OCI-LY7 (cell line): ENCODE measurements at places on chromosomes 5 and 9. TPM values are rescaled to one million over a fixed set of nuclear protein-coding genes. Genes with fewer than 3 reads are reported as not detected.

- DNase-seq: no peak
Observed at GRCh38 chr9:134442486-134443173, 116.4 kb downstream of the RXRA start.

DNA sequence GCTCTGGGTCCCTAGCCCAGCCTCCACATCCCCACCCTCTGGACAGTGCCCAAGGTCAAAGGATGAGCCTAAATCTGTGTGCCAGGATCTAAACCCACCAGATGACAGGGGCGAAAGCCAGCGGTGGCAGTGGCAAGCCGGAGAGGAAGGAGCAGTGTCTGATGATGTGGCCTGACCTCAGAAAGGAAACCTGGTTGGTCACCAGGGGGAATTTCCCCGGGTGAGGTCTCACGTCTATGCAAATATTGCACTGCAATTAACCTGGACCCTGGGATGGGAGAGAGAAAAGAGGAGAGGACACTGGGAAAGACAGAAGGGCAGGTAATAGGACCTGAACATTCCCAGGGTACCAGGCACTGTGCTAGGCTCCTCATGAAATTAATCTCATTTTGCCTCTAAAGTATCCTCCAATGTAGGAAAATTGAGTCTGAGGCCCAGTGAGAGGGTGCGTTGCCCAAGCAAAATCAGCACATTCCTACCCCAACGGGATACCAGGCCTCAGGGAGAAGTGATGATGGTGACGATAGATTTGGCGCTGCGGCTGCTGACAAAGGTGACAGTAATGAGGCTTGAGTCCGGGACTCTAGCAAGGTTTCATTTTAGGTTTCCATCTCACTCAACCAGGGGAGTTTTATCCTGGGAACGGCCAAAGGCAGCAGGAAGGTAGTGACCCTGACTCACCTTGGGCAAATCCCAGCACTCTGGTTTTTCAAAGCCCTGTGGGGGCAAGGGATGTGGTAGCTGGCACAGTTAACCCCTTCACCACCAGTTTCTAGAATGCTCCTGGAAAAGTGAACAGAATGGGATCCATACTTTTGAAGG is 13.4 kb upstream of the TNIP1 start:
- no peak for DNase-seq

DNA sequence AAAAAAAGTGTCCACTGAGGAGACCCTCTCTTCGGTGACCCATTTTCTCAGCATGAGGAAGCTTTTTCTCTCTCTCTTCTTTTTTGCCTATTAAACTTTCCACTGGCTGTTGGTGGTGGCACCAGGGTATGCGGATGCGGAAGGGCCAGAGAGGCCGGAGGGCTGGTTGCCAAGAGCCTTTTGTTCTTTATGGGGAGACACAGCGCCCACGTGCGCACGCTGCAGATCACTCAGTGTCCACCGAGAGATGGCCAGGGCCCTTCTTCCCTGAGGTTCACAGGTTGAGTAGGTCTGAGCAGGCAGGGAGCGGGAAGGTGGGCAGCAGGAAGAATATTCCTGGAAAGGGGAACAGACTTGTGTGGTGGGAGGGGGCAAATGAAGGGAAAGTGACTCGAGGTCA is 69.1 kb downstream of the STK10 start:
- DNase-seq: no peak

DNA sequence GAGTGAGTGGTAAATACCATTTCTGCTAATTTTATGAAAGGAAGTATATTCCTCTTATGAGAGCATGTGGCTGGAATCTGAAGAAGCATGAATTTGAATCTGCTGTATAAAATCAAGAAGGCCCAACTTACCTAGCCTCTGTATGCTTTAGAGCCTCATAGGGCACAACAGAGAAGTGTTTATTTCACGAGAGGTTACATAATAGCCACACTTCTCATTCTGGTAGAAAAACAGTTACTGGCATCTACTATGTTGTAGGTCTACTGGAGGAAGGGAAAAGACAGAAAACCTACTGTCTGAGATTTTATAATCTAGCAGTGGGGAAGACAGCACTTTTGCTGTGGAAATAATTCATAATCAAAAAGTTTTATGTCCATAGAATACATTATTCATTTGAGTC is 172.6 kb upstream of the ZNF608 start:
- DNase-seq: no peak

GRCh38 chr9:17614250-17614649 is 35.4 kb downstream of the SH3GL2 start:
- no peak for DNase-seq

GRCh38 chr5:62737766-62738165 is 159.1 kb downstream of the LRRC70 start:
- no peak for DNase-seq

GRCh38 chr5:133406977-133407632 is 205.2 kb downstream of the FSTL4 start:
- no peak for DNase-seq

GRCh38 chr5:137825165-137825564 is 42.5 kb upstream of the MYOT start:
- DNase-seq: no peak

DNA sequence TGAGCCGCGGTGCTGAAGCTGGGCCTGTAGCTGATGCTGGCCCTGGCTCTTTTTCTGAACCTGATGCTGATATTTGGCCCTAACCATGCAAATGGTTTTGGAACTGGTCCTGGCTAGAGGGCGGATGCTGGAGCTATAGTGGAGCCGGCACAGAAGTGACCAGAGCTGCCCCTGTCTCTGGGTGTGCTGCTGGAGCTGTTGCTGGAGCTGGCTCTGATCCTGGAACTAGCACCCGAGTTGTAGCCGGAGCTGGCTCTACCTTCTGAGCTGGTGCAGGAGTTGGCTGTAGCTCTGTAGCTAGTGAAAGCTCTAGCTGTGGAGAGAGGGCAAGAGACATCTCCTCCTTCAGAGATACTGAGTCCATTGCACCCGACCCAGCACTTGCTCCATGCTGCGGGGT is 12.8 kb downstream of the LCN10 start:
- no peak for DNase-seq

DNA sequence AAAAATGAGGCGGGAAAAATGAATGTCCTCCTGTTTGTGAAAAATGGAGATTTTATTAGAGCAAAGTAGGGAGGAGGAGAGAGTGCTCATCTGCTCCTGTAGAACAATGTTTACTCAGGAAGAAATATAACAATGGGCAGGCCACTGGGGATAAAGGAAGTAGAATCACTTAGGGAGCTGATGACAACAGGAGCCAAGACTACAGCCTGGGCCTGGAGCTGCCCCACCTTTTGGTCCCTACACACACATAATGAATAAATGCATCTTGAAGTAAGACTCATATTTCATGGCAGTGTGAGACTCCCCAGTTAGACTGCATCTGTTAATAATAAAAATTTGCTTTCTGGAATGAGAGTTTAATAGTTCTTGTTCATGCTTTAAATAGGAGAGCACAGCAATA is 1939.8 kb downstream of the EFNA5 start:
- no peak for DNase-seq

DNA sequence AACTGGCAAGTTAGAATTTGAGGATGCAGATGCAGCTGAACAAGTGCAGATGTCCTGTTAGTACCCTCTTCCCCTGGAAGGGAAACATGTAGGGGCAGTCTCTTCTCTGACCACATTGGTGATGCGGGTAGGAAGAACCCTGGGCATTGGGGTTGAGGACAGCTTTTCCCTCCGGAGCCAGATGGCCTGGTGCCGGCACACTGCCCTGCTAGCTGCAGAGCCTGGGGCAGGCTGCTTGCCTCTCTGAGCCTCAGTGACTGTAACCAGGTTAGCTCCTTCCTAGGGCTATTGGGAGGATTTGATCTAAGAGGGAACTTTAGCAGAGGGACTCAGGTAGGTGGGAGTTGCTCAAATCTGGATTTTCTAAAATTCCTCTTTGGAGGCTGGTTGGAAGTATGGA is 148.4 kb downstream of the HSPA4 start:
- DNase-seq: no peak

GRCh38 chr9:15278091-15278687 is 28.8 kb downstream of the TTC39B start:
- no peak for DNase-seq

- DNase-seq: no peak
Observed at GRCh38 chr5:100444961-100445360, 90.2 kb upstream of the FAM174A start.

DNA sequence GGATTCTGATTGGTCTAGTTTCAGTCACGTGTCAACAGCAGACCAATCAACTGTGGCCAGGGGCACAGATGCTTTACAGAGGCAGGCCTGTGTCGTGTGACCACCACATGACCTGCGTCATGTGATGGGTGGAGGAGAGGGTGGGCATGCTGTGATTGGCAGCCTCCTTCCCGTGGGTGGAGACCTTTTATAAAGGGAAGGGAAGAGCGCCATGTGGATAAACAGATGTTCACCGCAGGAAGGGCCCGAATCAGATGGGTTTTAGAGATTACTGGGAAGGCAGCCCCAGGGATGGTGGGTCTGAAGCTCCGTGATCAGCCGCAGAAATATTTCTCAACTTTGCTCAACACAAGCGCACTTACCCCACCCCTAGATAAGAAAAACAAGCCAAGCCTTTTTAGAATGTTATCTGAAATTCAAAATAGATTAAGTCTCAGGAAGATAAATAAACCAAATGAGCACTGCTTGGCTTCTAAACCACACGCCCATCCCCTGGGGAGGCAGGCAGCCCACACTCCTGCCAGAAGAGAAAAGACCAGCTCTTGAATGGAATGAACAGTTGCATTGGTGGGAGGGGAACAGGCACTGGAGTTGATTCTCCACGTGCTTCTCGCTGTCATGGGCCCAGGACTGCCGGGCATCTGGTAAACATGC is 43.6 kb downstream of the ROPN1L start:
- DNase-seq: no peak

DNA sequence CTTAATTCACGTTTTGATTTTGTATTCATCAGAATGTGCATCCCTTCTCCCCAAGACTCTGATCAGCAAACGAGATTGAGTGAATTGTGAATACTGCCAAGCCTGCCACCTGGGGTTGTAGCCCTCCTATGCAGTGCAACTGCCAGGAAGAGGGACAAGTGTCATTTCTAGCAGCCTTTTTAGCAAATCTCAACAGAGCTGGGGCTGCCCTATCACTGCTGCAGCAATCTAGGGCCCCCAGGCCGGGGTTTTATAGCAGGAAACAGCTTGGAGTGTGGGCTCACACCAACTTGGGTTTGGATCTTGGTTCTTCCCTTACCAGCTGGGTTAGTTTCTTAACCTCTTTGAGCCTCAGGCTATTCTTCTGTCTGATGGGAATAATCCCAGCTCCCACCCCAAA is 4.0 kb downstream of the CSF1R start:
- no peak for DNase-seq

- no peak for DNase-seq
Observed at GRCh38 chr5:177334781-177335700, 16.4 kb downstream of the LMAN2 start.

GRCh38 chr5:142425286-142426065 is 100.7 kb upstream of the SPRY4 start:
- no peak for DNase-seq

DNA sequence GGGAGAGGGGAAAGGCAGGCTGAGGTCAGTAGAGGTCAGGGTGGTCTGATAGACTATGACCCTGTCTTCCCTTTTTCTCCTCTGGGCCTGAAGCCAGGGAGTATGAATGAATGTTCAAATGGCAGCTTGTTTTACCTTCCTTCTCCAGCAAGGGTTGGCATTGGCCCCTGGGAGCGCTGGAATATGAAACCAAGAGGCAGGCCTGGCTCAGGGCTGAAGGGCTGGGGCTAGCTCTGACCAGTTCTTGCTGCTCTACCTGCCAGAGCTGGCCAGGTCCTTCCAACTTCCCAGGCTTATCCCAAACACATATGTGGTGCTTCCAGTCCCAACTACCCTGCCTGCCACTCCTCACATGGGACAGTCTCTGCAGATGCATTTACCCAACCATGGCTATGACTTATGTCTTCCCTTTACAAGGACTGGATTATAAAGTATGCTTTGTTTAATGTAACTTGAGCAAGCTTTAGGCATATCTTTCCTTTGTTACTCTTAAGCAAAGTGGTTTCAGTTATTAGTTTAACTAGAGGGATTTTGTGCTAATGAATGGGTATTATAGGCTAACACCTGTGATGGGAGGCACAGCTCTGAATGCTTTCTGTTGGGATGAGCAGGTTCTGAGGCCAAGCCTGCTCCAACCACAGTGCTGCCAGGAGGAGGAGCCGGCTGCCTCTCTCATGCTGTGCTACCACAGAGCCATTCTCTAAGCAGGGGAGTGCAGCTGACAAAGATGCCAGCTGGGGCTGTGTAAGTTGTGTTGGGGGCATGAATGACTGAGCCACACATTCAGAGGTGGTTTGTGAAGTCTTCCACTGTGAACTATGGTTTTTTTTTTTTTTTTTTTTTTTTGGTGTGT is 6.1 kb downstream of the CCNI2 start:
- no peak for DNase-seq

DNA sequence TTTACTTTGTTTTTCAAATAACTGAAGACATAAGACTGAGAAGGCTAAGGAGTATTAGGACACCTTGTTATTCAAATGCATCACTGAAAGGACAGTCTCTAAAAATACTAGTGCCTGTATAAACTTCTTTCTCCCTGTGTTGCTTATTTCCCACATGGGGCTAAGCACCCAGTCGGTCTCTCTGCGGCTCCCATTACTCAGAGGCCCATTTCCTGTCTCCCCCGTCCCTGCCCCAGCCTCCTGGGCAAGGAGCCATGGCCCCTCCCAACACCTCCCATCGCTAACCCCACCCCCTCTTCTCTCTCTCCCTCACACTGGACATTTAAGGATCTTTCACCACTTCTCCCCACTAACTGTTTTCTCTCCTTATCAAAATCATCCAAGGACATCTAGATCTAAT is 81.9 kb downstream of the EBF1 start:
- DNase-seq: no peak

GRCh38 chr5:172730981-172731679 is 39.9 kb downstream of the DUSP1 start:
- no peak for DNase-seq

- no peak for DNase-seq
Observed at GRCh38 chr9:134463280-134463679, 137.0 kb downstream of the RXRA start.

NR4A3 gene
- total RNA-seq: 0.46 and 0.74 TPM in 2 replicates

SEMA5A gene
- not detected in 2 replicates for total RNA-seq

CERCAM gene
- 2.7 and 3.1 TPM in 2 replicates for total RNA-seq

FASTKD3 gene
- total RNA-seq: 15.1 and 16.4 TPM in 2 replicates

CYLC2 gene
- not detected in 2 replicates for total RNA-seq

COL5A1 gene
- 15.9 and 28.6 TPM in 2 replicates for total RNA-seq

NR5A1 gene
- not detected in 2 replicates for total RNA-seq

ST6GALNAC4 gene
- 118 and 125 TPM in 2 replicates for total RNA-seq

KCNMB1 gene
- total RNA-seq: not detected in 2 replicates

MARCOL gene
- not detected in 2 replicates for total RNA-seq

DOLPP1 gene
- total RNA-seq: 13.5 and 16.9 TPM in 2 replicates

ARID3C gene
- 0.38 and 0.44 TPM in 2 replicates for total RNA-seq
